ENCODE measurements at places on chromosomes 4 and X. TPM values are rescaled to one million over a fixed set of nuclear protein-coding genes. Genes with fewer than 3 reads are reported as not detected.

The TLR2 gene
- 0.22 TPM for total RNA-seq

The MAGEB6 gene
- not detected for total RNA-seq

The PROM1 gene
- 0.45 TPM for total RNA-seq

The CHRNA9 gene
- not detected for total RNA-seq

The TMEM33 gene
- total RNA-seq = 85.9 TPM

The AKAP17A gene
- total RNA-seq = 24.2 TPM

The AREG gene
- 5.6 TPM for total RNA-seq

The NOA1 gene
- 25.7 TPM for total RNA-seq

The AMER1 gene
- 5.0 TPM for total RNA-seq

GRCh38 chr4:125283707-125284279 is 31.0 kb upstream of the FAT4 start:
- peak; percentile 16 for DNase-seq

DNA sequence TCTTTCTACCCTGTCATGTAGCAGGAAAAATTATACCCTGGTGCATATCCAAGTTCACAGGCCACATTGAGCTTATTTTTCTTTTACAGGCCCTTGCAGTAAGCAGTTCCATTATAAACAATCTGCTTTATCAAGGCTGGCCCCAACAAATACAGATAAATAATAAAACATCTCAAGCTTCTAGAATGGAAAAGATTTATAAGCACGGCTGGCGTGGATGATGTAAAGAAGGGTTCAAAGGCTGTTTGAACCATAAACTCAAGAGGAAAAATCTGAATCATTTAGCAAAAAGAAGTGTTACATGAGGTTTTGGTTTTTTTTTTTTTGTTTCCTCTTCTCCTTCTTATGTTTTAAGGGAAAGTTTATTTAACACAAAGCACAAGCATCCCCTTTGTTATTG is 109.7 kb downstream of the UNC5C start:
- no peak for DNase-seq

DNA sequence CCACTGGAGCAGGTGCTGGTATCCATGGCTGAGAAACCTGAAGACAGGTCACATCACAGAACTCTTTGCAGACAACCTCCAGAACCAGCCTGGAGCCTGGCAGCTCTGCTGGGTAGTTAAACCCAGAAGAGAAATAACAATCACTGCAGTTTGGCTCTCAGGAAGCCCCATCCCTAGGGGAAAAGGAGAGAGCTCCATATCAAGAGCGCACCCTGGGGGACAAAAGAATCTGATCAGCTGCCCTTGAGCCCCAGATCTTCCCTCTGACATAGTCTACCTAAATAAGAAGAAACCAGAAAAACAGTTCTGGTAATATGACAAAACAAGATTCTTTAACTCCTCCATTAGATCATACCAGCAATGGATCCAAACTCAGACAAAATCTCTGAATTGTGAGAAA is 823.2 kb upstream of the FRG1 start:
- DNase-seq = no peak

- no peak for DNase-seq
Measured at GRCh38 chr4:104591510-104591911, 96.8 kb upstream of the CXXC4 start.

- no peak for DNase-seq
Measured at GRCh38 chrX:21700967-21701366, 42.8 kb upstream of the KLHL34 start.

- DNase-seq = no peak
Measured at GRCh38 chr4:141101511-141101910, 31.8 kb downstream of the RNF150 start.

- DNase-seq = no peak
Measured at GRCh38 chrX:68234171-68234910, 199.0 kb downstream of the OPHN1 start.

DNA sequence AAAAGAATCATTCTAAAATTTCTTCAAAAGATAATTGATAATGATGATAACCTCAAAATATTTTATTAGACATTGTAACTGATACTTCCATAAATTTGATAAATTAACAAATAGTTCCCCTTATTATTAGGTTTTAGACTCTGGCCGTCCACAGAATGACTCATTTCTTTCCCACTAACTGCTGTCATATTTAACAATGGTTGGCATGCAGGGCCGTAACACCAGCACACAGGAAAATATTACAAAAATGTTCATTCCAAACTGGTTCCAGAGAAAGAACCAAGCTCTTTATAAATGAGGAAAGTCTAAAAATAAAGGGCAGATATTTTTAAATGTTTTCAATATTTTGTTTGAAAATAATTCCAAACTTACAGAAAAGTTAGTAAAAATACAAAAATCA is 28.2 kb downstream of the WDFY3 start:
- DNase-seq = no peak

- peak; percentile 14 for DNase-seq
Measured at GRCh38 chr4:472881-473569, 25.9 kb downstream of the ZNF721 start.

- DNase-seq = no peak
Measured at GRCh38 chr4:76729980-76730379, 168.0 kb downstream of the SOWAHB start.

- no peak for DNase-seq
Measured at GRCh38 chr4:176874721-176875445, 82.2 kb upstream of the VEGFC start.

DNA sequence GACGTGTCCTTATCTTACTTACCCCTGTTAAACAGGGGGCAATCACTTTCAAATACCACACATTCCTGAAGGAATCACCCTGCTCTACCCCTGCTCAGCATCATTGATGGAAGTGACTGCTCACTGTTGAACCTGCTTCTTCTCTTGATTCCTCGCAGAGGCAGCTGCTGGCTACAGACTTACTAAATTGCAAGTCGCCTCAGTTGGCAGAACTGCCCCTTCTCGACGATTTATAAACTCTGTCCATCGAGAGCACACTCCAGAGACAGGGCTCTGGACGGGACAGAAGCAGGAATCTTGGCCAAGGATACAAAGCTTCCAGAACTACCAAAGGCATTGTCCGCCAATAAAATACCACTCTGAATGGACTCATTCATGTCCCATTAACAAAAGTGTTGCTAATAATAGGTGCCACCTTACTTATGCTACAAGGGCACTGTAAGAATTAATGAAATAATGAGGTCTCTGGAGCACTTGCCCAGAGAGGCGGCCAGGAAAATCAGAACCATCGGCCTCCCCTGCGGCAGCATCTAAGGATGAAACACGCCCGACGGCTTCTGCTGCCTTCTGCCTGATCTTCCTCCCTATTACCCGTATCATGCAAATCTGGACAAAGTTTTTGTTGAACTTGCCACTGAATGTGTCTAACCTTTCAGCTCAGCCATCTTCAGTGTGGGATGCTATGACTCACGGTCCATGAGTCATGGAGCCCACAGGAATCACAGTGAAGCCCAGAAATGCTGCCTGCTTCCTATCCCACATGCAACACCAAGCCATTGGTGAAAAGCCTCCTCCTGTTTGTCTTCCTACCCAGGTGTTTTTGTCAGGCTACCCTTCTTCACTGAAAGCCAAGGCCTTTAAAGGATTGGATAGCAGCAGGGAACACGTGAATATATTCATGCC is 164.9 kb downstream of the MAML3 start:
- DNase-seq = no peak

GRCh38 chrX:47751670-47752069 is 85.0 kb upstream of the ZNF81 start:
- peak; percentile 27 for DNase-seq

DNA sequence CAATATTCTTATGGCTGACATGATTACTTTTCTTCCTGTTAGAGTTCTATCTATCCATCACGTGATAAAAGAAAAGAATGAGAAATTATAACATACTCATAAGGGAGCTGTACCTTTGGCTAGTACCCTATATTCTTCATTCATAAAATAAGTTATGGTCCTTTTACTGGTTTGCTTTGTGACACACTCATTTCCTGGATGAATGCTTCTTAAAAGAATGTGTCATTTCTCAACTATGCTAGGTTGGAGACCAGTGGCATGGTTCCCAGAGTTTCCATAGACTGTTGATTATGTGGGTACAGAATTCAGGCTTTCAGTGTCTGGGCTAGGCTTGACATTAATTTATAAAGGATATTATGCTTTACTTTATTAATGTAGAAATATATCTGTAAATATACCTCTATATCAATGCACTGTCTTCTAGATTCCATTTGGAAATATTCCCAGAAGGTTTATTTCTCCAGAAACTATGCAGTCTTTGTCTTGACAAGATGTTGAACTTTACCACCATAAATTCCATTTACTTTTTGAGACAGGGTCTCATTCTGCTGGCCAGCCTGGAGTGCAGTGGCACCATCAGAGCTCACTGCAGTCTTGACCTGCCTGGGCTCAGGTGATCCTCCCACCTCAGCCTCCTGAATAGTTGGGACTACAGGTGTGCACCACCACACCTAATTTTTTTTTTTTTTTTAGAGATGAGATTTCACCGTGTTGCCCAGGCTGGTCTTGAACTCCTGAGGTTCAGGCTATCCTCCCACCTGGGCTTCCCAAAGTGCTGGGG is 23.8 kb downstream of the NUDT6 start:
- DNase-seq = no peak

DNA sequence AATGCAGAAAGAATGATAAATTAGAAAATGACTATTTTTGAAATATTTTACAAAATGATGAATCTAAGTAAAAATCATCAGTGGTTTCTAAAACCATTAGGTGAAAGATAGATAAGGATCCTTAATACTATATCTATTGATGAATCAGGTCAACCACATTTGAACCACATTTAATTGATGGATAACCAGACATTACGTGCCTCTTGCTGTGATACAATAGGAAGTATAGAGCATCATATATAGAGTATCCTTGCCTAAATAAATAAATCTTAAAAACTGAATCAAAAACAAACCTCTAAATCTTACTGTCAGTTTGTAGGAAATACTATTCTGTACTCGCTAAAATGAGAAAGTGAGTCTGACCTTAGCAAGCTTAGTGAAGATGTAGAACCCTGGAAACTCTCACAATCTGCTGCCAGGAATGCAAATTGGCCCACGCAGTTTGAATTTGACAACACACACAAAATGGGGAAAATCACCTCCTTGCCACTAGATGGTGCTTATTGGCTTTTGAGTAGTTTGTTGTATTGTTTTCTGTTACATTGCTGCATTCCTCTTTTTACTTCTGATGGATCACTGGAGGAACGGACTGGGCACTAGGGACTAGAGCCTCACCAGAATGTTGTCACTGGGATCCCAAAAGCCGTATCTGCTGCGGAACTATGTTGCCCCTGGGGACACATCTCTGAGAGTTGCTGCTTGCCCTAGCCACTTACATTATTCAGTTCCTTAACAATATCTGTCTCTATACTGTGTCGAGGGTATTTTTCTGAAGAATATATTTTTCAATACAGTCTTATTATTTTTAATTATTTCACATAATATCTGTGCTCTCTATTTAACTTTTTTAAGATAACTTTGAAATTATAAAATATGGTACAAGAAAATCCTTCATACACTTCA is 25.4 kb upstream of the SLAIN2 start:
- peak; percentile 73 for DNase-seq

GRCh38 chrX:69813677-69814076 is 197.8 kb downstream of the EDA start:
- DNase-seq = no peak

GRCh38 chr4:100823066-100823992 is 305.5 kb upstream of the EMCN start:
- no peak for DNase-seq

DNA sequence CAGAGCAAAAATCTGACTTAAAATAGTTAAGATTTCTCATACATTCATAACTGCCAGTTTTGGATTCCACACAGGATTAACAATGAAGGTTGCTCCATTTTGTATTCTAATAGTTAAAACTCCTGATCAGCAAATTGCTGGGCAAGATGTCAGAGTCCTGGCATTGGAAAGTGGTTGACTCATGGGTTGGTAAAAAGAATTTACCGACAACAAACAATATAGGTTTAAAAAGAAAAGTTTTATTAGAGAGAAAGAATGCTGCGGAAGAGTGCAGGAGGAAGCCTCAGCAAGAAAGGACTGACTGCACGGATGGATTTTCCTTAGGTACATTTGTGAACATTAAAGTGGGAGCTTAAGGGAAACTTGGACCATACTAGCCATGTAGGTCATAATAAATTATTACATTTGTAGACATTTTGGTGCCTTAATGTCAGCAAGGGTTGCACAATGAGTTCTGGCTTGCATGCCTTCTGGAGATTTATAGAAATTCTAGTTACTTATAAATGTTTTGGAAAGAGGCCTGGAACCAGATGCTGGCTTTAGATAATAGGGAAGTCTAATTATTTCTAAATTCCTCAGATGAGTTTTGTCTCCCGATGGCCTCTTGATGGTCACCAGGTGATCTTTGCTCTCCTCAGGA is 25.4 kb upstream of the IL2 start:
- DNase-seq = no peak

DNA sequence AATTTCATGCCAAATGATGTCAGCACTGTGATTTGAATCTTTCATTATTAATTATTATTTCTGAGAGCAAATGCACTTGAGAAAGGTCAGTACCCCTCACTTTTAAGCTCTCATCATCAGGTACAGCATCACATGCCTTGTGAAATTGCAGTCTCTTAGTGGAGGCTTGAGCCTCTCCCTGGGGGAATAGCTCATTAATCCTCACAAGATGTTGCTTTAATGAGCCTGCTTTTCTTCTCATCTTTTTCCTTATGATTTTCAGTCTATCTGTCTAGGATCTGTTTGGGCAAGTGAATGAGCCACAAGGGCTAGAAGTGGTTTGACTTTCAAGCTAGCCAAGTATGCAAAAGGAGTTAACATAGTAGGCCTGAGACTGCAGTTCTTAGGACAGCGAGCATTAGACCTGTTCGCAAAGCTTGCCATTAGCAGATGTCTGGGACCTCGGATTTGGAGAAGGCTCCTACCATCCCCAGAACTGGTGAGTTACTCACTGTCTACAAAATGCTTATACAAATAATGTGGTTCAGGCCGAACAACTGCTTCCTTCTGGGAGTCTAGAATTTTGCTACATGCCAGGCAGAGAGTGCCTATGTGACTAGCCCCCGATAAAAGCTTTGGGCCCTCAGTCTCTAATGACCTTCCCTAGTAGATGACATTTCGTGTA is 174.5 kb downstream of the IL15 start:
- DNase-seq = no peak

- peak; percentile 54 for DNase-seq
Measured at GRCh38 chr4:70505151-70505748, 13.1 kb upstream of the AMTN start.

- DNase-seq = no peak
Measured at GRCh38 chr4:1604706-1605205, 79.4 kb downstream of the FAM53A start.

GRCh38 chr4:184408684-184409081 is 65.7 kb downstream of the IRF2 start:
- DNase-seq = no peak
